ENCODE measurements at places on chromosomes 7 and 10.

GRCh38 chr10:34737772-34738169, 77.3 kb downstream of the PARD3 start:
- no peak for DNase-seq

- no peak for DNase-seq
Measured at GRCh38 chr7:27677912-27678612, 15.4 kb upstream of the HIBADH start.

DNA sequence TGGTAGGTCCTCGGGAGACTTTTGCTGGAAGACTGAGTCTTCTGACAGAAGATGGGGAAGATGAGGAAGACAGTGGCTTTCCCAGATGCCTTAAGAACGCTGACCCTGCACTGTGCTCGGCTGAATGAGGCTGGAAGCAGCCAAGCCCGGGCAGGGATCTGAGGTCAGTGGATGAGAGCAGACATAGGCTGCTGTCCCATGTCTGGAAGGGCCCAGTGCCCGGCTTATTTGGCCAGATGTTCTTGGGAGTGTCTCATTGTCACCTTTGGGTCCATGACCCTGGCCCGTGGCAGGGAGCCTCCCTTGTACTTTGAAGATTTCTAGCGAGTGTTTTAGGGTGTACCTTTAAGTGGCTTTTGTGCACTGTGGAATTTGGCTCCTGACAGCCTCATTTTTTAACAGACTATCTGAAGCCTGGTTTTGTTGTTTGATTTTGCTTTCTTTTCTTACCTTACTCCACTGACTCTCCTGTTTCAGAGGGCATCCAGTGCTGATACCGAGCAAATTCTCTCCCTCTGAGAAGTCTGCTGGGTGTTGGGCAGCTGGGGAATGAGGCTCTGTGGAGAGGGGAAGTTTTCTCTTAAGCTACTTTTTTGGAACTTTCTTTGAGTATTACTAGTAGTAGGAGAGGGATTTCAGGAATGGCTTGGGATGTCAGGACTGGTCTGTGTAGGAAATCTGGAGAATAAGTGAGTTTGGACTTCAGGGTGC, 61.4 kb downstream of the CREB5 start:
- no peak for DNase-seq

DNA sequence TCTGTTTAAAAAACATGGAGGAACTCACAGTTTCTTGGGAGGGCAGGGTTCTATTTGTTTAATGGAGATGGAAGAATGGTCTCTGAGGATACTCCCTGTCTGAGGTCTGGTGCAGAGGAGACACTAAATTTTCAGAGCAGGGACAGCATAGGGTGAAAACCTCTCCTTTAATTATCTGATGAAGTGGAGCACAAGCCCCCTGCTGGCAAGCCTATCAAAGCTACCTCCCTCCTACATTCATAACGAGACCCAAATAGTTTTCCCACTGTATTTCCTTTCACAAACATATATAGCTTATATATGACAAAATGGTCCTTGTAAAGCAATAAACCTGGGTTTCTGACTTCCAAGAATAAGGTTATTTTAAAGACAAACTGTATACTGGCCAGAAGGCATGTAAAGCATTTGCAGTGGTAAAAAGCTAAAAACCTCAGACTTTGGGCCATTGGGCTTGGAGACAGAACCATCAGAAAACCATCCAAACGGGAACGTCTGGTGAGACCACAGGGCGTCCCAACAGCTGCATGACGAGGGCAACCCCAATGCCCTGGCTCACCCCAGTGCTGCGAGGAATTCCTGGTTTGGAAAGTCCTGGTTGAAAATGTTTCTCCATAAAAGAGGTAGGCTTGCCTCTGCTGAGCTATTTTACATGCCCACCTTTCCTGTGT, 201.3 kb downstream of the FANK1 start:
- DNase-seq, result no peak

- no peak for DNase-seq
Measured at GRCh38 chr10:79983286-79983909, 34.5 kb upstream of the SFTPD start.

- no peak for DNase-seq
Measured at GRCh38 chr7:28630350-28630749, 218.0 kb downstream of the CREB5 start.

- no peak for DNase-seq
Measured at GRCh38 chr7:871900-872537, 4.3 kb upstream of the GET4 start.

GRCh38 chr7:6143997-6144396, 112.8 kb downstream of the ANKRD61 start:
- DNase-seq, result no peak

DNA sequence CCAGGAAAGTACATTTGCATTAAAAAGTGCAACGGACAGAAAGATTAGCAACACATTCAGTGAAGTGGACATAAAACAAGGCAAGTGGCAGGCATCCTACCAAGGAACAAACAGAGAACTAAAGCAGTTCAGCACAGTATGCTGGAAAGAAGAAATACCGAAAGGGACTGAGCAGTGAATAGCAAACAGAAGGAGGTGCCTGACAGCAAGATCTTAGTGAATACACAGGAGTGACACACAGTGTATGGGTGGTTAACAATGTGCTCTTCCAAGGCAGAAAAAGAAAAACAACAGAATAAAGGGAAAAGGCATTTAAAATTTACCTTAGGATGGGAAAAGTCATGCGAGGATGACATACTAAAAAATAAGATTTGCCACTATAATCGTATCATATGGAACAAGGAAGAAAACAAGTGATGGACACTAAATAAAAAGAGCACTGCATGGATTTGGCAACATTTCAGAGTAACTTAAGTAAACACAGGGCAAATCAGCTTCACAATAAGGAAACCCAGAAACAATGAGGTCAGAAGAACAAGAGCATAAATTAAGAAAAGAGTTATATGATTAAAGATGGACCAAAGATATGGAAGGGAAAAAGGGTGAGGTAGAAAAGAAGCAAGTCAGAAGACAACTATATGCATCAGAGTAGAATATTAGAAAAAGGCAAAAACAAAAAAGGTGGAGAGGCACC, 29.5 kb downstream of the MEST start:
- DNase-seq, result no peak

- no peak for DNase-seq
Measured at GRCh38 chr10:25064401-25064800, 48.0 kb downstream of the THNSL1 start.

DNA sequence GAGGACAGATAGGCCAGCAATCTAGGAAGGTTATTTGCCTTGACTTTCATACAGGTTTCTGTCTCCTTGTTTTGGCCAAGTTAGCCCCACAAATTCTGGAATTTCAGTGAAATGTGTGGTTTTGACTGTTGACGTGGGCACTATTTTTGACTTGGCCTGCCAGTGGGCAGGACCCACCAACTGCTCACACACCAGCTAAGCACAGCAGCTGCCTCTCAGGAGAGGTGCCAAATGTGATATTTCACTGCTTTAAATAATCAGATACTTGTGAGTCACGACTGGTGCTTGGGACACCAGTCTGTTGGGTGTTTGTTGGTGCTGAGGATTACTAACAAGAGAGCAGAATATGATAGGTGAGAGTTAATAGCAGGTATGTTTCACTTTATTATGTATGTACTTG, 409.7 kb upstream of the MTPN start:
- DNase-seq, result no peak

DNA sequence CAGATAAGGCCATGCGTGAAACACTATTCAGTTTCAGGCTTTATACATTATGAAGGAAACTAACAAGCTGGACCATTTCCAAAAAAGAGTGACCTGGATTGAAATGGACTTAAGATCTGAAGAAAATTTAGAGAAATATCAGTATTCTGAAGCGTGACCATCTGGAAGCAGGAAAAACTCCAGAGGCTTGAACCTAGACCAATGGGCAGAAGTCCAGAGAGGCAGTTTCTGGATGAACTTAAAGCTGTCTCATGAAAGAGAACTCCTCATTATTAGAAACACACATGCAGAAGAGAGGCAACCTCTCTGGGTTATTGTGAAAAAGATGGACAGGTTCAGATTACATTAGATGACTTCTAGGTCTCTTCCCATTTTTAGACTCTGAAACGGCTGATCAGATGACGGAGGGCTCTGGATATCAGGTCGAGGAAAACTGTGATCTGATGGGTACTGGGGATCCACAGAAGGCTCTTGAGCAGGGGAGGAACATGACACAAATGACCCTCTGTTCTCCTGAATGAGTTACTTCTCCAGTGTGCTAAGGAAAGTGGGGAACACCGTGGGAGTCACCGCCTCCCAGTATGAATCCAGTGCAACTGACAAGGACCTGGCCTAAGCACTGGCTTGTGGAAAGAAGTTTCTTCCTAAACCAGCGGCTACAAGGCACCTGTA, 116.5 kb downstream of the SPDYE5 start:
- DNase-seq, result no peak

DNA sequence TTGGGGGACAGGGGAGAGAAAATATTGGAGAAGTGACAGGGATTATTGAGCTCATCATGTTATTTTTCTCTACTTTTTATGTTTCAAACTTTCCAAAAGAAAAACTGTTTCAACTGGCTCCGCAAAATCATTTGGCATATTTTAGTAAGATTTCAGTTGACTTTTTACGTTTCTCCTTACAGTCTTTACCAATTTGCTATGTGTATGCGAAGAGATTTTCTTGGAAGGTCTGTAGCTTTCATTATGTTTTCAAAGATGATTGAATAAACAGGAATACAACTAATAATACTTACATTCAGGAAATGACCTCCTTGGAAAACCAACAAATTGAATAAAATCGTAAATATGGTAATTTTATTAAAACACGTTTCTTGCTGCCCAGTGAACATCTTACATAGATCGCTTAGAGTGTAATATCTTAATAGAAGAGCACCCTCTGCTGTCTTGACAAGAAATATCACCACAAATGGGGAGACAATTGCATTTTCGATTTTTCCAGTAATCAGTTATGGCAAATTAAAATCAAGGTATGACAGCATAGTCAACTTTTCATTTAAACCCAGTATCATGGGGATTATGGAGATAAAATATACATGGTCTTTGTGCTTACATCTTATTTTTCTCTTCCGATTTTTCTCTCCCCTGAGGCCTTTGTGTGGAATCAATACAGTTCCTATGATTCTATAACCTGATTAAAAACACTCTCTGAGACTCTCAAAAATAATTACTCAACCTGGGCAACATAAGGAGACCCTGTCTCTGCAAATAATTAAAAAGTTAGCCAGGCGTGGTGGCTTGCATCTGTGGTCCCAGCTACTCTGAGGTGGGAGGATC, 43.1 kb downstream of the MBL2 start:
- DNase-seq, result no peak

- DNase-seq, result no peak
Measured at GRCh38 chr10:33571616-33572015, 237.1 kb upstream of the NRP1 start.

DNA sequence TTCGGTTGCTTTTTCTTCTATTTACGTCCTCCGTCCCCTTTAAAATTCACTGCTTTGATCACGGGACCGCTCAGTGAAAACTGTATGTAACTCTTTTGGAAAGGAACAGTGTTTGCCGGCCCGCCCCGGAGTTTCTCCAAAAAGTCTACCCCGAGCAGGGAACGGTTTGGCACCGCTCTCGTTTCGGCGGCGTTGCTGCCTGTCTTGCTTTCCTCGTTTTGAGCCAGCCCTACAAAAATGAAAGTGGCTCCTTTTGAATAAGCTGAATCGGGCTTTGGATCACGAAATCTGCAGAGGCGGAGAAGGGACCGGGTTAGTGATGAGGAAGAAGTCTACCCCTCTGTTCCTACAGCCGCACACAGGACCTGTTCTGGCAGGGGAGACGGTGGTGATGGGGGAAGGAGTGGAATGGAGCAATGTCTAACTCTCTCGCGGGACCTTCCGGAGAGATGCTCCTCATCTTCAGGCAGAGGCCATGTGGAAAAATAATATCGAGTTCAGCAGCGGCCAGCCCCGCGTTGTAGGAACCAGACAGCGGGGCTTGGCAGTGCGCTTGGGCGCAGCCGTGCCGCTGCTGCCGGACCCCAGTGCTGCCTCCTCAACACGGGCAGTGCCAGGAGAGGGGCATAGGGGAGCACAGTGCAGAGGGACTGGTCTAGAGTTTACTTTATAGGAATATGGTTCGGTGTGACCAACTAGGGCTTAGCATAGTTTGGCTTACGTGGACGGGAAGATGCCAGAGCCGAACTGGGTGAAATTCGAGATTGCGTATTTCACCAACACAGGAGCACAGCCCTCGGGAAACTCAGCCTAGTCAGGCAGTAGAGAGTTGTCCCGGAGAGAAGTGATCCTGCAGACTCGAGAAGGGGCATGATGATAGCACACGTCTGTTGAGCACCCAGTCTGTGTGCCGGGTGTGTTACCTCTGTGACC, 1.4 kb downstream of the HTRA1 start:
- no peak for DNase-seq

GRCh38 chr7:116527521-116527920, 2.7 kb downstream of the CAV1 start:
- DNase-seq, result no peak

DNA sequence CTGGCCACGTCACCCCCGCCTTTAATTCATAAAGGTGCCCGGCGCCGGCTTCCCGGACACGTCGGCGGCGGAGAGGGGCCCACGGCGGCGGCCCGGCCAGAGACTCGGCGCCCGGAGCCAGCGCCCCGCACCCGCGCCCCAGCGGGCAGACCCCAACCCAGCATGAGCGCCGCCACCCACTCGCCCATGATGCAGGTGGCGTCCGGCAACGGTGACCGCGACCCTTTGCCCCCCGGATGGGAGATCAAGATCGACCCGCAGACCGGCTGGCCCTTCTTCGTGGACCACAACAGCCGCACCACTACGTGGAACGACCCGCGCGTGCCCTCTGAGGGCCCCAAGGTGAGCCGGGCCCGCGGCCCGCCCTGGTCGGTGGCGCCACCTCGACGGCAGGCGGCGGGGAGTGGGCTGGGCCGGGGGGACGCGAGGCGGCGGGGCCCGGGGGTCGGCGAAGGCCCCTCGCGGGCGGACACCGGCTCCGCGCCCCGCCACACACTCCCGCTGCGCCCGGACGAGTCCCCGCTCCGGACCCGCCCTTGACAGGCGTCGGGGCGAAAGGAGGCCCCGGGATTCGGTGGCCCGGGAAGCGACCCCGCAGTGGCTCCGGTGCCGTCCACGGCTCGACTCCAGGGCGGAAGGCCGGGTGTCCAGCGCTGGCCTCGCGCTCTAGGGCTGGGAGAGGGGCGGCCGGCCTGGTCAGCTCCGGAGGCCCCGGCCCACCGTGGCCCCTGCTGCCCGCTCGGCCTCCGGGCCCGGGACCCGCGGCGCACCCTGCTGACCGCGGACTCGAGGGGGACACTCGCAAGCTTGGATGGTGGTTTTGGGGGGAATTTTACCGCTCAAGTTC, 557 bp downstream of the BAG3 start:
- no peak for DNase-seq

DNA sequence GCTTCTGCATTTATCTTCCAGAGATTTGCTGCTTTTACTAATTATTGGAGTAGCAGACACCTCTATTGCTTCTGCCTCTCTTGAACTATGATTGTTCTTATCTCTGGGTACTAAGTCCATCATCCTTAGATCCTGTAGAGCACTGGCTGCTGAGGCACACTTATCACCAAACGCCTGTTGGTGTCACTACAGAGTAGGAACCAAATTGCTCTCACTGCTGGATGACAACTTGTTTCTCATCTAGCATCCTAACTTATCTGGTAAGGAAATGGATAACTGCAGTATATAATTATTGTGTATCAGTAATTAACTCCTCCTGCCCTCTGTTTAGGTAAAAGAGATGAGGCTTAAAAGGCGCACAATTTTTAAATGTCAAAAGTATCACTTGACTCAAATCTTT, 1059.4 kb downstream of the NRG3 start:
- DNase-seq, result no peak

All from activated T-cell treated with anti-CD3 and anti-CD28 coated beads for 48 hours (primary cell).